ENCODE measurements at places on chromosomes 2 and 18.

GRCh38 chr2:70733646-70734180 is 34.3 kb downstream of the ADD2 start:
- no peak for DNase-seq

DNA sequence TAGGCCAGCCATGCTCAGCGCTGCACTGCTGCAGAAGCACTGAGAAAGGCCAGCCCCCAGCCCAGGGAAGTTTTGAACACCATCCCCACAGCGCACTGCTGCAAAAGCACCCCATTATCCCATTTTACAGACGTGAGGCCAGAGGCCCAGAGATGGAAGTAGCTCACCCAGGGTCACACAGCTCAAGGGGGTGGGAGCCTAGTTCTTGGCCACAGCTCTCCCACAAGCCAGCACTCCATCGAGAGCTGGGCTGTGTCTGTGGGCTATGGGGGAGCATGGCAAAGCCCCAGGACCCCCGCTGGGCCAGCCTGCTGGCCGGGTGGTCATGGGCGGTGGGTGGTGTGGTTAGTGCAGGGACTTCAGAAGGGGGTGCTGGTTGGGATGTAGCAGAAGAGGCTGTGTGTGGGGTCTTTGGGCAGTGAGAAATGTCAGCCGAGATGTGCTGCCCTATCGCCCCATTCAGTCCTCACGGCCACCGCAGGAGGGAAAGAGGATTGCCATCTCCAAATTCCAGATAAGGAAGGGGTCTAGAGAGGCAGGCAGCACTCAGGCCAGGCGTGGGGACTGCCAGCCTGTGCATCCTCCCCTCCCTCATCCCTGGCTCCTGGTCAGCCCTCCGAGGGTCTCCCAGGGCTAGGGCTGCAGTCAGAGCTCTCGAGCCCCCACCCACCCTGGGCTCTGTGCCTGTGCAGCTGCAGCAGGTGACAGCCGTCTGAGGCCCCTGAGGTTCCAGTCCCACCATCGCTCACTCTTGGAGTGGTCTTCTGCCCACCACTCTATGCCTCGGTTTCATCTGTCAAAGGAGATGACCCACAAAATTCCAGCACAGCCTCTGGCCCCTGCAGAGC is 17.0 kb upstream of the GPR17 start:
- no peak for DNase-seq

- DNase-seq: no peak
These were observed 1313.9 kb upstream of the SLC39A10 start for GRCh38 chr2:194343167-194343566.

- no peak for DNase-seq
These were observed 683 bp downstream of the PTRHD1 start for GRCh38 chr2:24792542-24792873.

Data from trophoblast cell (in vitro differentiated cells and primary cell).